ENCODE measurements at places on chromosomes 5 and 9.

- DNase-seq: no peak
Observed at GRCh38 chr5:168578538-168579487, at the start of gene PANK3. TSS of gene PANK3 (minus strand) at chr5:168579368. CDS start at chr5:168579283, 85 bp downstream.

- no peak for DNase-seq
Observed at GRCh38 chr5:74153255-74153790, 487.2 kb downstream of the ENC1 start.

DNA sequence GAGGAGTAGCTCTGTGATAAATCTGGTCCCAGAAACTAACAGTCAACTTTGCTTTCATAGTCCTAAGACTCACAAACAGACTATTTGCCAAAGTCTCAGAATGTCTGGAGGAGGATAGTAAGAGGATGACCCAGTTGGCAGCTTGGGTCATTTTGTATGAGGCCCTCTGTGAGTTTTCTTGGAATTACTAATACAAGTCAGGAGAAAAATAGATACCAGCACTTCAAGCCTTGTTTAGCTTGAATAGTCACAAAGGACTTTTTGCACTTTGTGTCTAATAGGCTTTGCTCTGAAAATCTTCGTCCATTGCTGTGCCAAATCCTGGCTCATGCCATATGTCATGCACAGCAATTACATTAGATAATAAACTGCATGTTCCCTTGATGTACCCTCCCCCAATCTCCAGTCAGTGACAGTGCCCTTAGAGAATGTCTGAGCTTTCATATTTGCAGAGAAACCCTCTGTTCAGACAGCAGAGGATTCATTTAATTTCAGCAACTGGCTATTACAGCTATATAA is 612.8 kb downstream of the CSNK1G3 start:
- DNase-seq: no peak

DNA sequence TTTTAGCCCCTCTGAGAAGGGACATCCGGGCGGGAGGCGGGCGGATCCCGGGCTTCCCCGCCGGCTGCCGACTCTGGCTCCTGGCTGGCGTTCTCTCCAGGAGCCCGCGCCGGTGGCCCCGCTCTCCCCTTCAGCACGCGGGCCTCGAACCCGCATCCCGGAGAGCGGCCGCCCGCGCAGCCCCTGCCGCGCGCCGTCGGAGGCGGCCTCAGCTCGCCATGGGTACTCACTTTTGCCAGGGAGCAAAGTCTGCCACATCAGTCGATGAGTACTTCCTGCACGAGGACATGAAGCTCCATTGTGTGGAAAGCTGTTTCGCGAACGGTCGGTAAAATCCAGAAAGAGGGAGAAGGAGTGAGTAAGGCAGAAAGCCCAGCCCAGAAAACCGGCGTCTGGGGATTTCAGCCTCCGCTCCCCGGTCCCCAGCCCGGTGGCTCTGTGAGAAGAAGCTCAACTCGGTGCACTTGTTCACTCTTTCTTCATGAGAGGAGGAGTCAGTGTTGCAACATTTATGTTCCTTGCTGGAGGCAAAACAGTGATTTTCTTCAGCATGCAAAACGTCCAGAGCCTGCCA is at the start of gene PRLR:
Gene PRLR (minus strand): TSS at position 450 of the 574 bp plus-strand sequence. CDS start 140,867 bp downstream, outside the sequence.
- DNase-seq: peak; percentile 67

DNA sequence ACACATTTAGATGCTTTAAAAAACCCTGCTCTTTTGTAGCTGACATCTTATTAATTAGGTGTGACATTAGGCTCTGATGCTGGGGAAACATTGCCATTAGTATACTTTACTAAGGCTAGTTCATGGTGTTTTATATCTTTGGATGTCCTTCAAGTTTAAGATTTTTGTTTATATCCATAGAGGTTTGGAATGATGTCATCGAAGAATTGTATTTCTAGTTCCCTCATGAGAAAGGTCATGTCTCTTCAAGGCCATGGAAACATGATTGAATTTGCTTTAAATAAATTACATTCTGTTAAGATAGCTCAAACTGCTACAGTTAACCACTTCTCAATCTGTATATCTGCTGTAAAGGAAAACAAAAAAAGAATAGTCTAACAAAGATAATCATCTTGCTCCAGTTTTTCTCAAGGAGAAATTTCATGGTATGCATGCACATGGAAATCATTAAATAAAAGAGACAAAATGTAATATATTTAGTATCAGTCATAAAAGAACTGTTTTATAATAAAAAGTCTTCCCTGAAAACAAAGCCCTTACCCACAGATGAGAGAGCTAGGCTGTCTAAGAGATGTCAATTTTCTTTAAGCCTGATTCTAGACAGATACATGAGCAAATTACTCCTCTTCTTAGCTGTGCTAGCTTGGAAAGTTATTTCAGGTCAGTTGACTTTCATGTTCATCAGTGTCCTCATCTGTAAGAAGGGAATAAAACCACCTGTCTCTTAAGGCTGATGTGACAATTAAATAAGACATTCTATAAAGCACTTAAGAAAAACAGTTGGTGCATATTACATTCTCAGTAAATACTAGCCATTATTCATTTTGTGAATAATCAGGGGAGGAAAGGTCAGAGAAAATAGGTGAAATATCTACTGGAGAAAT is 25.0 kb upstream of the STARD4 start:
- DNase-seq: no peak

GRCh38 chr9:123893831-123894460 is 36.0 kb downstream of the DENND1A start:
- no peak for DNase-seq

DNA sequence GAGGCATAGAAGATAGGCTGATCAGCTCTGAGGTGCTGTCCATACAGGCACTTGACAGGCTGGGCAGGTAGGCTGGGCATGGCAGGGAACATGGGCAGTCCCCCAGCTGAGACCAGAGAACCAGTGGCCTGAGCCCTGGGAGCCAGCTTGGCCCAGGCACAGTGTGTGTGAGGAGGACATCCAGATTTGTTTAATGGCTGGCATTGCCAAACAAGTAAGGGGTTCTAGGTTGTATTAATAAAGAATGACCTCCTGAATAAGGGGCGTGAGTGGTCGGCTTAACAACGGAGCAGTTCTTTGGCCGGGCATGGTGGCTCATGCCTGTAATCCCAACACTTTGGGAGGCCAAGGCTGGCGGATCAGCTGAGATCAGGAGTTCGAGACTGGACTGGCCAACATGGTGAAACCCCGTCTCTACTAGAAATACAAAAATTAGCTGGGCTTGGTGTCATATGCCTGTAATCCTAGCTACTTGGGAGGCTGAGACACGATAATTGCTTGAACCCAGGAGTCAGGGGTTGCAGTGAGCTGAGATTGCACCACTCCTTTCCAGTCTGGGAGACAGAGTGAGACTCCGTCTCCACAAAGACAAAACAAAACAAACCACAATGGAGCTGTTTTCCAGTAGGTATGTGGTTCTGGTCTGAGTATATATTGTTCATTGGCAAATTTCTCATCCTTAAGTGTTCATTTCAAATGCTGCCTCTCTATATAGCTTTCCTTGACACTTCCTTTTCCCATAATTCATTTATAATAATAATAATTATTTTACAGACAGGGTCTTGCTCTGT is 56.2 kb downstream of the ANGPTL2 start:
- DNase-seq: no peak

DNA sequence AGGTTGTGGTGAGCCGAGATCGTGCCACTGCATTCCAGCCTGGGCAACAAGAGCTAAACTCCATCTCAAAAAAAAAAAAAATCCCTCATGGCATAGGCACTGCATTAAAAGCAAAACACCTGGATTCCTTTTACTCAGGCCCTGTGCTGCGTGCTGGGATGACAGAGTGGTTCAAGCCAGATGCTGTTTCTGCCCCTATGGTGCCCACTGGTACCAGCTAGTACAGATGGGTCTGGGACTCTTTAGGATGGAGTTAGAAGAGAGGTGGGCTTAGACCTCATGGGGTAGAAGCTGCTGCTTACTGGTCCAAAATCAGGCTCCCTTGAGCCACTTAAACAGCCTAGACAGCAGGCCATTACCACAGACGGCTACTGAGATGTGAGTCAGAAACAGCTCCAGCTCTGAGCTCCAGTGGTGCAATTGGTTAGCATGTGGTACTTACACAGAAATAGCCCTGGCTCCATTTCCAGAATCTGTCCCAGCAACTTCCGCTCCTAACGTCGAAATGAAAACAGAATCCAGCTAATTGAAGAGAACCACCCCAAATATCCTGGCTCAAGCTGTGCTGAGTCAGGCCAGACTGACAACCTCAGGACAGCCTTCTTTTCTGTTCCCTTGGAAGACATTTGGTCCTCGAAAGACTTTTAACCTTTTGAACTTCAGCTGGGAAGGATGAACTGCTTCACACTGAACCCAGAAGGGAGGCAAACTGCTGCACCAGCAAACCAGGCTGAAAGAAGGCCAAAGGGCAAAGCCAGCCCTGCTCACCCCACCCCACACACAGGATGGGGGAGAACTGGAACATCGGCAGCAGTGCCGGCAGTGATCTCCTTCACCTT is 15.5 kb downstream of the C5orf15 start:
- no peak for DNase-seq

DNA sequence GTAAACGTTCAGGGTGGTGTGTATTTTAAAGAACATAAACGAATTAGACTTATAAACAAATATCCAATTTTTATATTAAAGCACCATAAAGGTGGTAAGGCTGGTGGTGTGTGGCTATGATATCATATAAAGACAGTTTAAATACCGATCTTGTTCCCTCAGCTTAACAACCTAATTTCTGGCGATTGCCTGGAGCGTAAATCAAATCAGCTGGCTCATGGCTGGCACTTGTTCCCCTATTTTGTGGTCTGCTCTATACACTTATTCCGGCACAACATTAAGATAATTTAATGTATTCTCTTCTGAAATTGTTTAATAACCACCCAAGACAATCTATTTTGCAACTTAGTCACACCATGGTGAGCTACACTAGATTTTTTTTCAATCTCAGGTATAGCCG is 2.4 kb upstream of the HAPLN1 start:
- DNase-seq: no peak

- peak; percentile 58 for DNase-seq
Observed at GRCh38 chr5:75049456-75050351, 2.7 kb downstream of the GCNT4 start.

DNA sequence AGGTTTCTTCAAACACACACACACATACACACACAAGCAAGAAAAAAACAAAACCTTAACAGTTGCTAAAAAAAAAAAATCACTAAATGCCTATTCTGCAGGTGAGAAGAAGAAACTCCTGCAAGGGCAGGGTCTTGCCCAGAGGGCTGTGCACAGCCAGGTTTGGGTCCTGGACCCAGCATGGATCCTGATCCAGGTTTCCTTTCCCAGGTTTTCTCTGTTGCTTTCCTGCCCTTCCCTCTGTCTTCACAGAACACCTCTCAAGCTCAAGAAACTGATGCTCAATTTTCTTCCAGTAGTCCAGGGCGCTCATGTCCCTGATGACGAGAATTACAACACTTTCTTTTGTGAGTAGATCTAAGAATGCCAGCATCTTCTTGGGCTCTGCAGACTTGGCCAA is 136.6 kb downstream of the PAX5 start:
- DNase-seq: peak; percentile 63

DNA sequence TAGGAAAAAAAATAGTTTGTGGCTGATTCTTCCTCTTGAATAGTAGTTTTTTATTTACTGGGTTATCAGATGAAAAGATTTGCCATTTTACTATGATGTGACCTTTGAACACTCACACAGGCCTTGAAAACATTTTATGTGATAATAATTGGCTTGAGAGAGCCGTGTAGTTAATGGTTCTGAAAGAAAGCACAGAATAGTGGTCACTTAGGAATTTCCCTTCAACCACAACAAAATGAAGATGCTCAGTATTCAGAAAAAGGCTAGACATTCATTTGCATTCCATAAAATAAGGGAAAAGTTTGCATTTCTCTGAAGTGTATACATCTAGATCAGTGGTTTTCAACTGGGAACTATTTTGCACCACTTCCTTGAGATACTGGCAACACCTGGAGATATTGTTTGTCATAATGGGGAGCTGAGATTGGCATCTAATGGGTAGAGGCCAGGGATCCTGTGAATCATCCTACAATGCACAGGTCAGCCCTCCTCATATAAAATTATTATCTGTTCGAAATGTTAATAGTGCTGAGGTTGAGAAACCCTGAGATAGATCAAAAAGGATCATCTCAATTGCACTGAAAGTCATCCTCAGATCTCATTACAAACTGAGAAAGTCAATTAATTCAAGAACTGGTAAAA is 446.4 kb upstream of the CCNG1 start:
- DNase-seq: no peak

DNA sequence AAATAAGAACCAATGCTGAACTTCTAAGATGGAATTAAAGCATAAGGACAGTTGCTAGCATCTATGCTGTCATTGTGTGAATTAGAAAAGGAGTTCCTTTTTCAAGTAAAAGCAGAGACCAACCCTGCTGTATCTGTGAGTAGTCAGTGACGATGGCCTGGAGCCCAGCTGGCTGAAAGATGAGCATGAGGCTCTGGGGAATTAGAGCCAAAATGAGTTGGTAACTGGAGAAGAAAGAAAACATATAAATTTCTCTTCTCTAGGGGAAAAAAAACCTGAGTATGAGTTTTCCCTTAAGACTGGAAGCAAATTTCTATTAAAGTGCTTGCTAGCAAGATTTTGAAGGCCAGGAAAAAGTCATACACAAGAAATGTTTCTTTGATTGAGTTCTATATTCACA is 1.6 kb upstream of the SPZ1 start:
- DNase-seq: no peak

DNA sequence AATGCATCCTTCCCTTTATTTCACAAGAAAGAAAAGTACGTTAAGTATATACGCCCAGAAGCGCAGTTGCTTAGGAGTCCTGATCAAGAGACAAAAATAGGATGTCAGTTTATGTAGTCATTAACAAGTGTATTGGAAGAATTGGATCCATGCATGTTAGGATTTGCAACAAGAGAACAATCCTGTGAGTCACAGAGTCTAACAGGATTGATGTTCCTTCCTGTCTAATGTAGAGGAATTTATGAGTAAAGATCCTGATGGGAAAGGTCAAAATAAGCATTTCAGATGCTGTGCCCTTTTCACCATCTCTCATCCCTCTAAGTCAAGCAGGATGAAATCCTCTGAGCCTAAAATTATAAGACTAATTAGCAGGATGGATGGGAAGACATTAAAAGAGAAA is 406.0 kb upstream of the GRIA1 start:
- DNase-seq: no peak

DNA sequence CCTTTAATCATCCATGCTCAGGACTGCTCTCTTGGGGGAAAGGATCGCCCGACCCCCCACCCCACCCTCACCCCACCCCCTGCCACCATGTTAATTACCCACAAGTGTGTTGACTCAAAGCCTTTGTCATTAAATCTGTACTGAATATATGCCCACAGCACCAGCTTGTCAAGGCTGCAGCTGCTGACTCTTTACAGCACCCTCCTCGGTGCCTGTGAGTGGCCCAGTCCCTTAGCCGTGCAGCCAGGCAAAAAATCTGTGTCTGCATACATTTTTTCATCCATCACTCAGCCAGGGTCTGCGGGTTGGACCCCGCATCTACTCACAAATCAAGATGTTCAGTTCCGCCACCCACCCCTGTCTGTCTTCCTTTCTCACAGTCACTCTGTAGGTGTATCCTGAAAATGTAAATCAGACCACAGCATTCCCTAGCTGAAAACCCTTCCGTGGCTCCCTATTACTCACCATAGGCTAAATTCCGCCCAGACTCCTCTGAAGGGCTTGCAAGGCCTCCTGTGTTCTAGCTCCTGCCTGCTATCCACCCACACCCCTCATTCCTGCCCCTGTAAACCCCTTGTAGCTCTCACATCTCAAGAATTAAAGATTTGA is 53.7 kb upstream of the KCNIP1 start:
- DNase-seq: no peak

Data from H7 (cell line).